BE2C (cell line): ENCODE measurements at places on chromosomes 1 and 21.

DNA sequence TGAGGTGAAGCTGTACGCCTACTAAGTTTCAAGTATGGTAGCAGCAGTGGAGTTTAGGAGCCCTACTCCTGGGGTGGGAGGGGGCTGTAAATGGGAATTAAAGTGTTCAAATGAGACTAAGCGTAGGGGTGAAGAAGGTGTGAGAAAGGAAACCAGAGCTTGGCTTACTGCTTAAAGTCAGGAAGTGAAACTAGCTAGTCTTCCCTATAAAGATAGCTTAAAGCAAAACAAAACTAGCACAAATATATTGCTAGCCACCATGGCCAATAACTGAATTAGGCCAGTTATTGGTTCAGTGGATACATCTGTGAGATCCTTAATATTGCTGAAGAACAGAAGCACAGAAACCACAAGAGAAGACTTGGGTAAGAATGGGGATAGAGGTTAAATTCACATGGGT is 492.2 kb upstream of the PKN2 start:
- DNase-seq: no peak

GRCh38 chr1:29757866-29758780 is 521.8 kb downstream of the PTPRU start:
- no peak for DNase-seq

DNA sequence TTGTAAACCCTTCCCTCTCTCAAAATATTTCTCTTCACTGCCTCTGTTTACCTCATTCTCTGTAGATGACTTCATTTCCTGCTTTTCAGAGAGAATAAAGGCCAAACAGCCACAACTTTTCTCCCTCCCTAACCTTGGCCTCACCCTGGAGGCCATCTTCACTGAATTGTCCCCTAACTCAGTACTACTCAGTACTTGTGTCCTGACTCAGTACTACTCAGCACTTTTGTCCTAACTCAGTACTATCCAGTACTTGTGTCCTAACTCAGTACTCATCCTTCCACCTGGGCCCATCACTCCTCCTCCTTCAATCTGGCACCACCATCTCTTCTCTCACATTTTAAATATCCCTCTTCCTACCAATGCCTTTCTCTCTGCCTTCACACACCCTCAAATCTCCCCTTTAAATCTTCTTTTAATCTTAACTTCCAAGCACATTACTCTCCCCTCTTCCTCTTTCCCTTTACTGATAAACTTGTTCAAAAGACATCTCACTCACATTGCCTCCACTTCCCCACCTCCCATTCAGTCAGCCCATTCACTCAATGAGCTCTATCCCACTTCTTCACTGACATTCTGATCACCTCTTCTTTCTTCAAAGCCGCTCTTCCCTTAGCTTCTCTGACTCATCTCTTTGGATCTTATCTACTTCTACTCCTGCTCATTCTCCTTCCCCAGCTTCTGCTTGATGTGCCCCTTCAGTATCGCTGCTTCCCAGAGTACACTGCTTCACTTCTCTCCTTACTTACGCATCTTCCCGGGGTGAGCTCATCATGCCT is 121.4 kb downstream of the RNF220 start:
- no peak for DNase-seq

GRCh38 chr1:221696027-221696426 is 45.9 kb downstream of the DUSP10 start:
- no peak for DNase-seq

DNA sequence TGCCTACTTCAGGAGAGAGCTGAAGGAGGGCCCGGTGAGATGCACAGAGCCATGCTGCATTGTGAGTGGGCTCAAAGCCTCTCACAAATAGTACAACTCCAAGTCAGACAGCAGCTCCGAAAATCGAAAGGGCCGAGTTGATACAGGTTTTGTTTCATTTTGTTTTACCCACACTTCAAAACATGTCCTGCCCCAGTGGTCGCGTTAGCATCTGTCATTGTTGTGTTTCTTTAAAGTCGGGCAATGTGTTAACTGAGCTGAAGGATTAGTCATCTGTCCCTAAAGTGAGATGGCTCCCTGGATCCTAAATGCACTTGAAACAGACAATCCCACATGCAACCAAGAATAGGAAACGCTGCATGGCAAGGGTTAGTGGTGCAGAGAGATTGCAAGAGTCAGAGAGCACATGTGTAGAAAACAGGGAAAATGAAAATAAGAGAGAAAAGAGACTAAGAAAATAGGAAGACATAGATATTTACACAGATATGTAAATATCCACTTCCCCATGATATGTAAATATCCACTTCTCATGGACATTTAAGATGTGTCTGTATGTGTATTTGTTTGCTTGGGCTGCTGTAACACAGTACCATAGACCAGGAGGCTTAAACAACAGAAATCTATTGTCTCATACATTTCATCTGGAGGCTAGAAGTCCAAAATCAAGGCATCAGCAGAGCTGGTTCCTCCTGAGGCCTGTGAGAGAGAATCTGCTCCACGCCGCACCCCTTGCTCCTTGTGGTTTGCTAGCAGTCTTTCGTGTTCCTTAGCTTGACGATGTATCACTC is 131.4 kb upstream of the RAB4A start:
- no peak for DNase-seq

DNA sequence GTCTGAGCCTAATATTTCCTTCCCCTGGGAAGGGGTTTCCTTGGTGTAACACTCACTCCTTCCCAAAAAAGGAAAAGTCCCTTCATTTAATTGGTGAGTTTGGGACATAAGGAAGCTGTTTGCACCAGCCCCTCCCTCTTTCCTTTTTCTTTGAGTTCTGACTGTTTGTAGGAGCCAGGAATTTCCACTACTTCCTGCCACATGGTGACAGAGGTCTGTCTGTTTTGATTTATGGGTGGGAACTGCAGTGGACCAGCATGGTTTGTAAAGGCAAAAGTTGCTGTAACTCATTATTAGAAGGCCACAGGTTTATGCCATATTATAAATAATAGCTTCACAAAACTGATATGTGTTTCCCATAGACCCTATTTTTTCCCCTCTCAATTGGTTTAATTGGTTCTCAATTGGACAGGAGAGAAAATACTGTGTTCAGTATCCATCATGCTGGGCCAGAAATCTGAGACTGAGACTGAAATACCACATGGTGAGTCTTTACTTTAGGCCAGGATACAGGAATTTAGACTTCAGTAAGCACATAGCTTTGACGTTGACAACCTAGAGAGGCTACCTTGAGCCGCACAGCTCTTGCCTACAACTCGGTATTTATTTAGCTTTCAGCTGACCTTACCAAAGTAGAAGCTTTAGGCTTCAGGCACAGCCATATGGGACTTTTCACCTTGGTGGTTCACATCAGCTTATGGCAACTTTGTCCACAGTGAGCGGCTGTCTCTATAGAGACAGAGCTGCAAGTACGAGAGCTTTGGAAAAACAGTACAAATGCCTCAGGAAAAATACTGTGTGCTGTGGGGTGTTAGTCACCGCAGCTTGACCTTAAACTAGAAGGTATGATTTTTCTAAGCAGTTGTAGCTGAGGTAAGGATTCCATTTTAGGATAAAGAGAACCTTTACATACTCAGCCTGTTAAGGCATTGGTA is 40.0 kb upstream of the RGS7 start:
- DNase-seq: no peak

- no peak for DNase-seq
Measured at GRCh38 chr1:97996880-97997279, 76.0 kb upstream of the DPYD start.

GRCh38 chr1:223421676-223422075 is 28.5 kb downstream of the CCDC185 start:
- no peak for DNase-seq

DNA sequence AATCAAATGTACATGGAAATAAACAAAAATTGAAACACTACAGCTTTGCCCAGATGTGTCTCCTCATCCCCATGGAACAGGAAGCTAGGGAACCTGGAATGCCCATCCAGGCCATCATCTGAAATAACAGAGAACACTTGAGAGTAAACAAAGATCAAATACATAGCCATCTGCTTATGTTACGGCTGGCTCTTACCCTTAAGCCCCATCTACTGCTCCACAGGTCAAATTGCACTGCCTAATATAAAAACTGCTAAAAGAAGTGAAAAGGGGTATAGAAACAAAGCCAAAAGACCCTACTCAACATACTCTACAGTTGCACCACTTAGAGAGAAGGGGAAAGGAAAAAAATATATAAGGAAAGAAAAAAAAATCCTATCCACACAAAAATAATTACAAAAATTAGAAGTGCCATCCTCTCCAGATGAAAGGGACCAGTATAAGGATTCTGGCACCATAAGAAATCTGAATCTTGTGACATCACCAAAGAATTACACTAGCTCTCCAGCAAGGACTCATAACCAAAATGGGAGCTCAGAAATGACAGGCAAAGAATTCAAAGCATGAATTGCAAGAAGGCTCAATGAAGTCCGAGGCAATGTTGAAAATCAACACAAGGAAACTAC is 26.9 kb downstream of the OR6Y1 start:
- no peak for DNase-seq

DNA sequence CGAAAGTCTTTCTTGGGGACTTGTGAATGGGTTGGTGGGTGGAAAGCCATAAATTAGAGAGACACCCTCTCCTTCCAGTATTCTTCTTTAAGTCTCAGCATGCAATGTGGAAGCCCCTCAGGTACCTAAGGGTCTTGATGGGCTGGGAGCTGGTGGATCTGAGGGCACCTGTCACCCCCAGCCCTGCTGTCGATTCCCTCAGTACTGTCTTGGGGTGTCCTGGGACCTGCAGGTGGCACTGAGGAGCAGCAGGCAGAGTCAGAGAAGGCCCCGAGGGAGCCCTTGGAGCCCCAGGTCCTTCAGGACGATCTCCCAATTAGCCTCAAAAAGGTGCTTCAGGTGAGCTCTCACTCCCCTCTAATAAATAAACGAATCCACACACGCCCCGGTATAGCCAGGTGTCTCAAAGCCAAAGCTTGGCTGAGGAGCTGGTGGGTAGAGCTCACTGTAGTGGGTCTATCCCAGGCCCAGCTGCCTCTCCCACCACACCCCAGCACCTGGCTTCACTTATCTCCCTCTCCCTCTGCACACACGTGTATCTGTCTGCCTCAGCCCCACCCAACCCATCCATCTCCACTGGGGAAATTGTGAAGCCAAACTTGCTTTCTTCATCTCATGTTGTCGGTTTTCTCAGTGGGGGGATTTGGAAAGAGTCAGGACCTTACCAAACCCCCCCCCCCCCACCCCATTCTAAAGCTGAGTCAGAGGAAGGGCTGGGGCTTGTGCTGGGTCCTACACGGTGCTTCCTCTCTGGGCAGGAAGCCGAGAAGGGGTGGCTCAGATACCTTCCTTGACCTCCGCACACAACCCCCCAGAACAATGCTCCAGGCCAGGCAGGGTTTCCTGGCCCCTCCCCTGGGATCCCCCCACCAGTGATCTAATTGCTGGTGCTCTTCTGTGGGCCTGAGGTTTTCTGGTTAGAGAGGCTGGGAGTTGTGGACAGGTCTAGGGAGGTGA is 1.6 kb downstream of the ADAM15 start:
- DNase-seq: no peak

GRCh38 chr21:34302521-34302920 is 61.3 kb upstream of the KCNE2 start:
- no peak for DNase-seq

DNA sequence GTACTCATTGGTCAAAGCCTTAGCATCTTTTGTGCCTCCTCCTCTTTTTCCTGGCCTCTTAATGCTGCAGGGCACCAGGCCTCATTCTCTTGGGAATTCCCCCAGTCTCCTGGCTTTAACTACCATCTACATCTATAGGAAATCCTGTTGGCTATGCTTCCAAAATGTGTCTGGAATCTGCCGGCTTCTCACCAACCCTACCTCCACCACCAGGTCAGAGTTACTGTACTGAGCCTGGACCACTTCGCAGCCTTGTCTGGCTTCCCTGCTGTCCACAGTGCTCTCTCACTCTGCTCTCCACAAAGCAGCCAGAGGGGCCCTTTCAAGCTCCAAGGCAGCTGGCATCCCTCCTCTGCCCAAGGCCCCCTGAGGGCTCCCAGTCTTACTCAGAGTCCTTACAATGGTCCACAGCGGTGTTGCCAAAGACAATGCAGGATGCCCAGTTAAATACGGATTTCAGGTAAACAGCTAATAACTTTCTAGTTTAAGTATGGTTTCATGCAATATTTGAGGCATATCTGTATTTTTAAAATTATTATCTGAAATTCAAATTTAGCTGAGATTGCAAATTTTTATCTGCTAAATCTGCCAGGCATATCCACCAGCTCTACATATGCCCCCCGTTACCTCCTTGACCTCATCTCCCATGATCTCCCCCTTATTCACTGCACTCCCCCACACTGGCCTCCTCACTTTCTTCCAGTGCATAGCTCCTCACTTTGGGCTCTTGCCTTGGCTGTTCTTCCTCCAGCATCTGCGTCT is 34.5 kb upstream of the FAM163A start:
- peak; percentile 62 for DNase-seq

GRCh38 chr1:109818271-109818987 is 54.7 kb upstream of the EPS8L3 start:
- DNase-seq: no peak

GRCh38 chr1:14111121-14111520 is 411.1 kb downstream of the PRDM2 start:
- DNase-seq: no peak

- DNase-seq: no peak
Measured at GRCh38 chr1:236904892-236905741, 99.1 kb downstream of the MT1HL1 start.

DNA sequence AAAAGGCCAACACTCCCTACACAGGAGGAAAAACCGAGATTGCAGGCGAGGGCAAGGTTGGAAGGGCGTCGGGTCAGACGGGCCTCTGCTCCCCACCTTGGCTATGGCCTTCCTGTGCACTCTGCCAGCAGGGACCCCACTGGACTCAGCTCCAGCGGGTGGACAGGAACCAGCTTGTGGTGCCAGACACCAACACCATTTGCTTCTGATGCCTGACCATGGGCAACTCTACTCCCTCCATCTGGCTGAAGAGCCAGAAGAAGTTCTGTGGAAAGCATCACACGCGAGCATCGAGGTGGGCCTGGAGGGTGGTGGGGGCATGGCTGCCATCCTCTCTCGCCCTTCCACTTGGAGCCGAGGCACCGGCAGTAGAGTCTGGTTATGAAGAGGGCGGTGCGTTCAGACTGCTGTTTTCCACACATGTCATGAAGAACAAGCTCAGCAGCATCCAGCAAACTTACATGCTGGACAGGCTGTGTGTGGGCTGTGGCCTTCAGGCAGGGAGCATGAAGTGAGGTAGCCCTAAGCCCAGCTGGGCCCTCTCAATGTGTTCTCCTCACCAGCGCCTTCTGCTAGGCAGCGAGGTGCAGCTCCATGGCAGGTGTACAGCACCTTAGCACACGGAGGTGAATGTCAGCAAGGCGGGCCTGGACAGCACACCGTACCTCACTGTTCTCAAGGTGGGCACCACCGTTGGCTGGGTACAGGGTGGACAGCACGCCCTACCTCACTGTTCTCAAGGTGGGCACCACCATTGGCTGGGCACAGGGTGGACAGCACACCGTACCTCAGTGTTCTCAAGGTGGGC is 15.6 kb upstream of the ZNF669 start:
- no peak for DNase-seq
